ENCODE measurements at places on chromosomes 6 and 20. TPM values are rescaled to one million over a fixed set of nuclear protein-coding genes. Genes with fewer than 3 reads are reported as not detected.

PI16 gene
- total RNA-seq: 1.2 TPM

PSORS1C1 gene
- 0.83 TPM for total RNA-seq

PNPLA1 gene
- total RNA-seq: not detected

AGER gene
- 12.4 TPM for total RNA-seq

SAMD10 gene
- not detected for total RNA-seq

HLA-B gene
- total RNA-seq: 134 TPM

KIAA0408 gene
- 31.2 TPM for total RNA-seq

ZC2HC1B gene
- not detected for total RNA-seq

NKAIN2 gene
- 0.59 TPM for total RNA-seq

MTFR2 gene
- total RNA-seq: not detected

ANKRD66 gene
- total RNA-seq: 2.3 TPM

CALHM5 gene
- total RNA-seq: 2.2 TPM

MANEA gene
- total RNA-seq: 7.4 TPM

SAMD5 gene
- 4.1 TPM for total RNA-seq

TRIM15 gene
- not detected for total RNA-seq

BTNL2 gene
- total RNA-seq: not detected

HMGCLL1 gene
- total RNA-seq: not detected

CST7 gene
- not detected for total RNA-seq

RPS6KA2 gene
- 40.2 TPM for total RNA-seq

NKX2-4 gene
- not detected for total RNA-seq

UNC5CL gene
- not detected for total RNA-seq

TIAM2 gene
- total RNA-seq: 25.7 TPM

APCDD1L gene
- 2.1 TPM for total RNA-seq

IL20RA gene
- 3.4 TPM for total RNA-seq

CRISP2 gene
- not detected for total RNA-seq

GNMT gene
- total RNA-seq: not detected

PRKN gene
- total RNA-seq: 10.2 TPM

TSHZ2 gene
- total RNA-seq: 22.9 TPM

MOG gene
- total RNA-seq: not detected

ADGRF5 gene
- total RNA-seq: 21.5 TPM

ZNF311 gene
- total RNA-seq: 0.51 TPM

PRR18 gene
- not detected for total RNA-seq

CRIP3 gene
- not detected for total RNA-seq

SNTA1 gene
- 26.8 TPM for total RNA-seq

RCAN2 gene
- 26.2 TPM for total RNA-seq

ABHD16B gene
- total RNA-seq: not detected

FLRT3 gene
- total RNA-seq: not detected

ENPP5 gene
- 0.73 TPM for total RNA-seq

CTAGE9 gene
- not detected for total RNA-seq

ZSCAN26 gene
- total RNA-seq: 30.5 TPM

KIF3B gene
- 34.2 TPM for total RNA-seq

RNF144B gene
- 28.6 TPM for total RNA-seq

PCSK2 gene
- total RNA-seq: 1.6 TPM

BPIFB4 gene
- not detected for total RNA-seq

TDRD6 gene
- total RNA-seq: under 0.01 TPM

FRMD1 gene
- total RNA-seq: not detected

HCK gene
- 3.7 TPM for total RNA-seq

ADGRF1 gene
- total RNA-seq: not detected

DHX16 gene
- 31.8 TPM for total RNA-seq

GHRH gene
- total RNA-seq: not detected

EXOC2 gene
- 27.0 TPM for total RNA-seq

WASF1 gene
- 12.4 TPM for total RNA-seq

NRM gene
- total RNA-seq: 29.3 TPM

ZBTB12 gene
- 2.4 TPM for total RNA-seq

IL17F gene
- not detected for total RNA-seq

Measured in uterus (tissue), 4 donors.